ENCODE measurements at places on chromosomes 4 and X. TPM values are rescaled to one million over a fixed set of nuclear protein-coding genes. Genes with fewer than 3 reads are reported as not detected.

DNA sequence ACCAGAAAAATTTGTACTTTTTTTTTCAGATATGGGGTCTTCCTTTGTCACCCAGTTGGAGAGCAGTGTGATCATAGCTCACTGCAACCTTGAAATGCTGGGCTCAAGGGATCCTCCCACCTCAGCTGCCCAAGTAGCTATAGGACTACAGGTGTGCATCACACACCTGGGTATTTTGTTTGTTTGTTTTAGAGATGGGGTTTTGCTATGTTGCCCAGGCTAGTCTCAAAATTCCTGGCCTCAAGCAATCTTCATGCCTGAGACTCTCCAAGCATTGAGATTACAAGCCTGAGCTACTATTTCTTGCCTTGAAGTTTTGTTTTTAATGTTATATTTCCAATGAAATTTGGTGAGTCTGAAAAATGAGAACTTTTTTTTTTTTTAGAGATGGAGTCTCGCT lies 847.8 kb downstream of the TRIML1 start:
- no peak for DNase-seq

DNA sequence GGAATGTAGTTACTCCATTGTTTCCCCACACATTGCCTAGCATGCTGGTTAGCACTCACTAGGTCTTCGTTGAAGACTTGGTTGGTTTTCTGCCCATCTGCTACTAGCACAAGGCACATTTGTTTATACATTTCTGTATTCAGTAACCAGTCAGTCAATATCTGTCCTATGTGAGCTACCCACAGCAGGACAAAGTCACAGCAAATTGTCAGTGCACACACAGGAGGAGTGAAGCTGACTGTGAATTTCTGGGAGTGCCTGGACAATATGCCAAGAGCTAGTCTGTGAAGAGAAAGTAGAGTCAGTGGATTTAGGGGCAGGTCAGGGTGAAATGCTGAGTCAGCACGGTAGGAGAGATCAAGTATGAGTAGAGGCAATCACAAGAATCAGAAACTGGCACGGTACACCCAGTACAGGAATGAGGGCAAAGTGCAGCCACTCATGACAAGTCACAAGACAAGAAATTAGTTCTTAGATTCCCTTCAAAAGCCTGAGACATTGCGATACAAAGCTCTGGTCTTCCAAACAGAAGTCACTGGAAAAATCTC lies 1049.8 kb upstream of the POU3F4 start:
- DNase-seq: no peak

DNA sequence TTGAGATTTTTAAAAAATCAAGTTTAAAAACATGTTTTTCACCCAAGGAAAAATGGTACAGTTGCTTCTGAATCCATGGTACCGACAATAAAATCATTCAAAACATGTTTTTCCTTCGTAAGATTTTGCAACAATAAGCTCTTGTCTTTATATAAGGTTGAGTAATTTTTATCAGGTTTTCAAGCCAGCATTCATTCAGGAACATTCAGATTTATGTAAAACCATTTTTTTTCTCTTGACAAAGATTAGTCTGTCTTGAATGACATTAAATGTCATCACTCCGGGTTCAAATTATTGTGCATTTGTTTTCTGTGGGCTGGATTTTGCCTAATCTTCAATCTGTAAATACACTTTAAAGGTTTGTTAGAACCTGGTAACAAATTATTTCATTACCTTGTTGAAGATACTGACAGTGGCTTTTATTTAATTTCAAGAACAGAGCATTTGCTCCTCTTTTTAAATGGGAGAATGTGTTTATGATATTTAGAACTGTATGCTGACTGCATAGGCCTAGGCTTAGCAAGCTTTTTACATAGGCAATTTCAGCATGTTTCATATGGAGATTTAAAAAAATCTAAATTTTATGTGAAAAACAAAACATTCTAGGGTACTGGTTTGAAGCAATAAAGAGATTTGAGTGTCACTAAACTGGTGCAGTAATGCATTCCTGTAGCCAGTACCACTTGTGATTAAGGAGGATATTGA lies 336.4 kb upstream of the HAND2 start:
- no peak for DNase-seq

DNA sequence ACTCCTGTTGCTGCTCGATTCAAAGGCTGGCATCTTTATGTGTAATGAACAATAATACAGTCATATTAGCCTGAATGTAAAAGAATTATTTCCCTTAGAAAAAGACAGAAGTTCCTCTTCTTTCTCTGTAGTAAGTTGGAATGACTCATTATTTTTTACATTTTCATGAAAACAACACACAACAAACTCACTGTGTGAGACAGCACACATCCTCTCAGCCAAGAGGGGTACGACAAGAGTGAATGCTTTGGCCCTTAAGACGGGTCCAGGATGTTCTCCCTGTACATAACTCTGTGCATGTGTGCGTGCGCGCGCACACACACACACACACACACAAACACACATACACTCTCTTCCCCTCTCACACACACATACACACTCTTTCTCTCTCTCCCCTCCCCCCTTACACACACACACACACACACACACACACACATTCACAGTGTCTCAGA lies 72.8 kb downstream of the MANBA start:
- no peak for DNase-seq

DNA sequence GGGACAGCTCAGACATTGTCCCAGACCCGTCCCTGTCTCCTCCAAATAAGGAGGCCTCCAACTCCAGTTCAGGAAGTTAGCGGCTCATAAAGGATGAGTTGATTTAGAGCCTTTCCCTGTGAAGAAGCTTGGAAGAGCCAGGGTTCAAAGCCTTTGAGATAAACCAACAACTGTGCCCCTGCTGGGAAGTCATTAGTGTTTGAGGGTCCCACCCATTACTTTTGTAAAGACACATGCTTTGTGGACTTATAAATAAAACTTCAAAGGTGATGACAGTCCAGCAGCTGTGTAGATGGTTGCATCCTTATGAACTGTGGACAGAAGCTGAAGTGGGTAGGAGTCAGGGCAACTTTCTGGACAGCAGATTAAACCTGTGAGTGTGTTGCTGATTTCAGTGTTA lies 86.0 kb upstream of the PGRMC2 start:
- DNase-seq: no peak

GRCh38 chr4:61521451-61521850 lies 321.3 kb downstream of the ADGRL3 start:
- DNase-seq: no peak

- no peak for DNase-seq
Measured at GRCh38 chr4:142858446-142858845, 12.3 kb upstream of the INPP4B start.

DNA sequence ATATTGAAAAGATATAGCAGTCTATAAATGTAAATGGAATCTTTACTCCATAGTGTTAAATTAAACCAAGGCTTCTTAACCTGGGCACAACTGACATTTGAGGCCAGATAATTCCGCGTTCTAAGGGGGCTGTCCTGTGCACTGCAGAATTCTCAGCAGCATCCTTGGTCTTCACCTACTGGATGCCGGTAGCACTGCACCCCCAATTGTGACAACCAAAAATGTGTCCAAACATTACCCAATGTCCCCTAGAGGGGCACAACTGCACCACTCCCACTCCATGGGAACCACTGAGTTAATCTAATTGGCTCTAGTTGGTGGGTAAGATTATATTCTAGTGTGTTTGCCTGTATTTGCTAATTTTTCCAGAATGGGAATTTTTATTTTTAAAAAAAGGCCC lies 16.6 kb downstream of the AP1S2 start:
- no peak for DNase-seq

GRCh38 chr4:654871-655463 lies 19.1 kb downstream of the ATP5ME start:
- no peak for DNase-seq

GRCh38 chr4:8238515-8239053 lies 31.0 kb upstream of the HTRA3 start:
- DNase-seq: no peak

DNA sequence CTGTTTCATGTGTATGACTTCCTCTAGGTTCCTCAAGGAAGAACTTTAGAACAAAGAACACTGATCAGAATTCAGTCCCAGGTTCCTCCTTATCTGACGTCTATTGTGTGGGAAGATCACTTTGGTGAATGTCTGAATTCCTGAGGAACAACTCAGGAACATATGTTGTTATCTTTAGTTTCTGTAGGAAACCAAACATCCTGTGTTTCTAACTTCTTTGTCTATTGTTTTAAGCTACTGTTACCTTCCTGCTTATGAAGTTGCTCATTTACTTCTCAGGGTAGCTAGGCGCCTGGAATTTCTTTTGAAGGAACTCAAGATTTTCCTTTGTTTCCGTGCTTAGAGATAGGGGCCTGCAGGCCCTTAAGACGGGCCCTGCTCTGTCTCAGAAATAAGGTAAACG lies 46.2 kb downstream of the MAGEB5 start:
- DNase-seq: no peak

- no peak for DNase-seq
Measured at GRCh38 chr4:147362938-147363337, 118.0 kb upstream of the EDNRA start.

DNA sequence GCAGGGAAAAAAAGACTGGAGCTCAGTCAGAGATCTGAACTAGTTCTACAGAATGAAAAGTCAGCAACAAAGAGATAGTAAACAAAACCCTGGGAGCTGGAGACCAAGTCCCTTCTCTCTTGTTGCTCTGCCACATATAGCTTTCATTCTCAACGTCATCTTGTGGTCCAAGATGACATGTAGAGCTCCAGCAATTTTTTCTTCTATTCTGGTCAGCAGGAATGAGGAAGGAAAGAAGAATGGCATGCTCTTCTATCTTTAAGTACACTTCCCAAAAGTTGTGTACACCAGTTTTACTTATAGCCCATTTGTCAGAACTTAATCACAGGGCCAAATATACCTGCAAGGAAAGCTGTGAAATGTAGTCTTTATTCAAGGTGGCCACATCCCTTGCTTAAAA lies 45.6 kb downstream of the RAP2C start:
- DNase-seq: no peak

GRCh38 chr4:172095161-172095560 lies 282.0 kb downstream of the GALNTL6 start:
- DNase-seq: no peak

GRCh38 chr4:176363072-176363471 lies 43.3 kb downstream of the SPCS3 start:
- DNase-seq: no peak

- DNase-seq: no peak
Measured at GRCh38 chr4:88573276-88573980, 18.9 kb upstream of the HERC3 start.

- no peak for DNase-seq
Measured at GRCh38 chr4:16129336-16129735, 45.5 kb upstream of the PROM1 start.

DNA sequence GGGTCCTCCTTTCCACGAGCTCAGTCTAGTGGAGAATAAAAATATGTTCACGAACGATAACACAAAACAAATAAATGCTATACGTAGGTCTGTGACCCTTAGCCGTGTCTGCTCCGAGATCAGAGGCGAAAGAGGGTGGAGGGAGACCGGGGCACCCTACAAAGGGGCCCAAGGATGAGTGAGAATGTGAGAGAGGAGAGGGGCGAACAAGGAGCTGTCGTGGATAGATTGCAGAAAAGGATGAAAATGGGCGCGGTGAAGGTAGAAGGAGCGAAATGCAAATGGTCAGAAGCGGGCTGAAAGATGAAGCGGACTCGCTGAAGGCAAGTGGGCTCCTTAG lies 6.2 kb upstream of the ZBTB33 start:
- DNase-seq: no peak

GRCh38 chr4:3683744-3684421 lies 82.3 kb upstream of the ADRA2C start:
- DNase-seq: no peak

- no peak for DNase-seq
Measured at GRCh38 chr4:14087459-14087858, 459.9 kb upstream of the BOD1L1 start.

GRCh38 chrX:71216485-71216884 lies 6.5 kb upstream of the GJB1 start:
- no peak for DNase-seq

DNA sequence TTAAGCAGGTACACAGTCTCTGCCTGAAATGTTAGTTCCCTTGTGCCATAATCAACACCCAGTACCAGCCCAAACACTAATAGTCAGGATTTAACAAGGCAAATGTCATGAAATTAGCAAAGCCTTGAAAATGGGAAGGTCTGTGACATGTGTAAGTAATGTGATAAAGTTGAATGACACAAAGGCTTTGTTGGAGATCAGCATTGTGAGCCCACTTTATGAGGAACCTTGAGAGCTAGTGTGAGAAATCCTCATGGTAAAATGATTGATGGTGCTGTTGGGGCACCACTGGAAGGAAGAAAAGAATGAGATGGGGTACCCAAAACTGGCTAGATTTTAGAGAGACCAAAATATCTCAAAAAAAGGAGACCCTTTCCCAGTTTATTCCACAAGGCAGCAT lies 3.3 kb upstream of the LIN54 start:
- DNase-seq: no peak

DNA sequence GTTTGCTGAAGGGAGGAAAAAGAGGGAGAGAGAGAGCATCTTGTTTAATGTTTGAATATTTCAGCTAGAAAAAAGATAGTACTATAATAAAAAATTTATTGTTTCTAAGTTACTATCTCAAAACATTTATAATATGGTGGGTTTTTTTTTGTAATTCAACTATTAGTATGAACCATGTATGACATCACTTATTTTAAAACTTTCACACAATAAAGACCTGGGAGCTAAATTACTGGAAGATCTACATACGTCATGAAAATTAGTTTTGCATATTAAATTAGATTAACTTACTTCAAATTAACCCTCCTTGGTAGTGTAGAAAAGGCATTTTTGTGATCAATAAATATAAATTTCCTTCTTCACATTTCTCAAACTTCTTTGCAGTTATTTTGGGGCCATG lies 432.0 kb upstream of the SLIT2 start:
- DNase-seq: no peak

DNA sequence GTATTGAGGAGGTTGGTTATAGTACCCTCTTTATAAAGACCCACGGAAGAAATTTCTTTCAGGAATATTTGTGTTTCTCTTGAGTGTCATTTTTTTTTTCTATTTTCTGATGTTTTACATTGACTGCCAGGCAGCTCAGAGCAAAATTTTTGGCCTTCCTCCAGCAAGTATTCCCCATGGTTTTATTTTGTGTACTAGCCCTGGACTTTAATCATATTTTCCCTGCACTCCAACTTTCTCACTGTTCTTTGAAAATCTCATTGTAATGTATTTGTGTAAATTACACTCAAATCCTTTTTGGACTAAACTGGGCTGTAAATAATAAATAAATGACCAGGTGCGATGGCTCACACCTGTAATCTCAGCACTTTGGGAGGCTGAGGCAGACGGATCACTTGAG lies 45.6 kb upstream of the USP46 start:
- no peak for DNase-seq

- DNase-seq: no peak
Measured at GRCh38 chr4:147940171-147940570, 208.3 kb downstream of the ARHGAP10 start.

- peak; percentile 59 for DNase-seq
Measured at GRCh38 chr4:6909113-6909969, at the start of gene TBC1D14. Gene TBC1D14, plus strand, starts transcription at chr4:6909826. Its CDS starts 13,564 bp downstream, at chr4:6923390.

KCNIP4 gene
- not detected for total RNA-seq

MAGEA1 gene
- 64.2 TPM for total RNA-seq

ALPK1 gene
- total RNA-seq: 19.0 TPM

SLC16A2 gene
- 1.2 TPM for total RNA-seq

THAP9 gene
- total RNA-seq: 8.9 TPM

REST gene
- 21.2 TPM for total RNA-seq

PI4K2B gene
- 13.5 TPM for total RNA-seq

MAGEA12 gene
- not detected for total RNA-seq

BEND2 gene
- total RNA-seq: not detected

XAGE2 gene
- not detected for total RNA-seq

SPANXA1 gene
- not detected for total RNA-seq

GATA1 gene
- not detected for total RNA-seq

USP17L22 gene
- not detected for total RNA-seq
